NCI-H226 (cell line): ENCODE measurements at places on chromosomes 1 and 21.

DNA sequence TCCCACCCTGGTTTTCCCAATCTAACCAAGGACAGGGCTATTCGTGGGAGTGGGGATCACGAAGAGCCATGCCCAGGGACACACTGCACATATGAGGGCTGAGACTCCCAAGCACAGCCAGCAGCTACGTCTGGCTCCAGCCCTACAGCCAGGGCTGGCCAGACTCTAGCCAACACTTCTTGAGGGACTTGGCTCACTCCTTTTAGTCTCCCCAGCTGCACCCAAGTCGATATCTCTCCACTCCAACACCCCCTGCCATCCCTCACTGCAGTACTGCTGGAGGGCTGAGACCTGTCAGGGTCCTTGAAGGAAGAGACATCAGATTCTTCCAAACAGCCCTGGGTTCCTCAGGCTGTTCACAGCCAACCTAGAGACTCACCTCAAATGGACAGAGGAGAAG, 62.6 kb downstream of the CD46 start:
- DNase-seq: no peak

GRCh38 chr1:164562947-164563520, 4.0 kb downstream of the PBX1 start:
- DNase-seq: no peak

DNA sequence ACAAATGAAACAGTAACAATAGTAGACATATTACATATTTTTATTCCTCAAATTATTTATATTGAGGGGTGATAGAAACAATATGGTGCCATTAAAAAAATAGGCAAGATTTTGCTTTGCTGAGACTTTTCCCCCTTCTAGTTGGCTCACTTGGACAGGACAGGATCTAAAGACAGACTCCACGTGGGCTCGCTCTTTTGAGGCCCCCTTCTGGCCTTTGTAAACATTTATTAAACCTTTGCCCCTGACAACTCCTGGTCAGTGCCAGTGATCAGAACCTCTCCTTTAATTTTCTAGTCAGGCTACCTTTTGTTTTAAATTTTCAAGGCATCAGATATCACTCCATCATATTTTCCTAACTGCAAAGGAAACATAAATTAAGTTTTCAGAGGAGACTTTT, 49.7 kb upstream of the IFI44L start:
- DNase-seq: no peak

DNA sequence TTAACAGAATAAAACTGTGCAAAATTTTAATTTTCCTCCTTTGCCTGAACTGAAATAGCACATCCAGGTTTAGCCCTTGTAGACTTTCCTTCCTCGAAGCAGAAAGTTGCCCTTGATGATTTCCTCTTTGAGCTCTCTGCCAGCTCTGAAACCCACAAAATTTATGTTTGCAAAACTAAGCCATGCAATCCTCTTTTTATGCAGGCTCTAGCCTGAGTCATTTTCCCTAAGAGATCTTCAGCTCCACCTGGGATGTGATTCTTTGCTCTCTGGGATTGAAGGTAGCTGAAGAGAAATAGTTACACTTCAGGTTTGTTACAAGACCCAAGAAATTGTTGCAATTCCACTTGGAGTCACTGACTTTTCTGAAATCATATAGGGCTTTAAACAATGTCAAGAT, 1.4 kb upstream of the F3 start:
- peak; percentile 57 for DNase-seq

DNA sequence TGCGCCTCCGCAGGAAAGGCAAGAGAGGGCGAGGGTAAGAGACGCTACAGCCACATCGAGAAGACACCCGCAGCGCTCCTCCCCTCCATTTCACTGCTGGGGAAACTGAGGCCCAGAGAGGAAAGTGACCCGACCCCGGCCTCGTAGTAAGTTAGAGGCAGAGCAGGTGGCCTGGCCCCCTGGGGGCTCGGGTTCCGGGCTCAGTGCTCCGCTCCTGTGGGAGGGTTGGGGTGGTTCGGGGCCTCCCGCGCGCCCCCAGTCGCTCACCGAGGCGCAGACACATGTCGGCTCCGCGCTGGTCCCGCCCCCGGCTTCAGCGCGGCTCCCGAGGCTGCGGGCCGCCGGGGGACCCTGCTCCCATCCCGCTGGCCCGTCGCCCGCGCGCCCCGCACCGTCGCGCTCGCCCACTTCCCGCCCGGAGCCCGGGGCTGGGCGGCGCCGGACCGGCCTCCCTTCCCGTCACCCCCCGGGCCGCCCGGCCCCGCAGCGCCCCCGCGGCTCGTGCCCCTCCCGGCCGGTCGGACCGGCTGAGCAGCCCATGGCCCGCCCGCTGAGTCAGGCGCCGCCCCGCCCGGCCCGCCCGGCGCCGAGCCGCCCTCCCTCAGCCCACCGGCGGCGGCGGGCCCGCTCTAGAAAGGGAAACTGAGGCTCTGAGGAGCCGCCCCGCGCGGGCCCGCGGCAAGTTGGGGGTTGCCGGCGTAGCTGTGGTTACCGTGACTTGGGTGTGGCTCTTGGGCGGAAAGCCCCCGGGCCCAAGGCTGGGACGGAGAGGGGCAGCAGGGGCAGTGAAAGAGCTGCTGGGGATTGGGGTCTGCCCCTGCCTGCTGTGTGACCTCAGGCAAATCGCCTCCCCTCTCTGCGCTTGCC, at the start of gene TMEM54:
Gene TMEM54, minus strand, starts transcription at position 434 of the 867 bp plus-strand sequence. Its CDS starts 151 bp downstream, at position 283.
- peak; percentile 29 for DNase-seq

GRCh38 chr1:101044259-101044658, 18.7 kb upstream of the DPH5 start:
- DNase-seq: no peak

DNA sequence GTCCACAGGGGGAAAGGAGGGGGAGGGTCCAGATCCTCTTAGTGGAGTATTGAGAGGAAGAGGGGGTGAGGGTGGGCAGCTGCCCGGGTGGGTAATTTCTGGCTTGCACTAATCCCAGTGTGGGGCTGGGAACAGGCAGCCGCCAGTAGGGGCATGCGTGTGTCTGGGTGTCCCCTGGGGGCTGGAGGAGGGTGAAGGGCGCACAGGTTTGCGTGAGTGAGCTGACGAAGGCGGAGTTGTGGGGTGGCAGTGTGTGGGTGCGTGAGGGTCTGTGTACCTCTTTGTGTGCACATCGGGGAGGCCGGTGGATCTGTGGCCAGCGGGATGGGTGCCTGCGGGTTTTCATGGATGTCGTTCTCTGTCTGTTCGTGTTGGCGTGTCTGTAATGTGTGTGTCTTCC, 97.3 kb downstream of the PAX7 start:
- no peak for DNase-seq

- peak; percentile 76 for DNase-seq
These were observed 744 bp upstream of the DDX20 start for GRCh38 chr1:111754984-111755330.

- peak; percentile 82 for DNase-seq
These were observed 20.7 kb downstream of the BACE2 start for GRCh38 chr21:41188486-41189149.

- DNase-seq: no peak
These were observed 87.3 kb upstream of the CTTNBP2NL start for GRCh38 chr1:112308716-112309115.

GRCh38 chr1:209667103-209667502, 8.1 kb upstream of the G0S2 start:
- no peak for DNase-seq

DNA sequence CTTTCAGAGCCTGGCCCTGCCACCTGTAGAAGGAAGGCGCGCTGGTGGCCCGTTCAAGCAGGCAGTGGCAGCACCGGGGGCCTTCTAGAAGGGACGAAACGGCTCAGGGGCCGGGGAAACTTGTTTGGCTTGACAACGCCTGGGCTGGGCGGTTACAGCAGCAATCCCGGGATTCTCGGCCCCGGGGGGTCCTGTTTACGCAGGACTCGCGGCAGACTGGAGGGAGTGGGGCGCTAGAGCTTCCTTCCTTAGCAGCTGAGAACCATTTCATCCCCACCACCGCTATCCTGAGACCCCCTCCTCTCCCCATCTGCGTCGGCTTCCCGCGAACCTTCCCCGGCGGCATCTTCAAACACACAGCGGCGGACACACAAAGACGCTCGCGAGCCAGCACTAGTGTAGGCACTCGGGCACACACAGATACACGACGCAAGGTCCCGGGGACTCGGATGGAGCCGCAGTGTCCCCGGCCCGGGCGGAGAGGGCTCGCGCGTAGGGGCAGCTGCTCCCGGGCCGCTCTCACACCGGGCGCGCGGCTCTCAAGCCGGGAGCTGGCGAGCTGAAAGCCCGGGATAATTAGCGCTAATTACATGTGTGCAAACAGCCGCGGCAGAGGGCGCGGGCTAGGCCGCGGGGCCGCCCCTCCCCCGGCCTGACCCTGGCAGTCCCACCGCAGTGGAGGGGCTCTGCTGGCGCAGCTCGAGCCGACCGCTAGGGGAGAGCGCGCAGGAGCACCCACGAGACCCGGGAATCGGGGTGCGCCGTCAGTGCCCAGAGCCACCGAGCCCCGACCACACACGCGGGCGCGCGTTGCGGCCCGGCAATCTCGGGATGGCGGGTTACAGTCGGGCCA, 271.4 kb downstream of the FOXD2 start:
- DNase-seq: no peak

- DNase-seq: no peak
These were observed 1.4 kb upstream of the TLR5 start for GRCh38 chr1:223144431-223144830.

- no peak for DNase-seq
These were observed 6.7 kb downstream of the ARNT start for GRCh38 chr1:150869683-150870082.

GRCh38 chr1:240004086-240004749, 87.5 kb upstream of the FMN2 start:
- no peak for DNase-seq

DNA sequence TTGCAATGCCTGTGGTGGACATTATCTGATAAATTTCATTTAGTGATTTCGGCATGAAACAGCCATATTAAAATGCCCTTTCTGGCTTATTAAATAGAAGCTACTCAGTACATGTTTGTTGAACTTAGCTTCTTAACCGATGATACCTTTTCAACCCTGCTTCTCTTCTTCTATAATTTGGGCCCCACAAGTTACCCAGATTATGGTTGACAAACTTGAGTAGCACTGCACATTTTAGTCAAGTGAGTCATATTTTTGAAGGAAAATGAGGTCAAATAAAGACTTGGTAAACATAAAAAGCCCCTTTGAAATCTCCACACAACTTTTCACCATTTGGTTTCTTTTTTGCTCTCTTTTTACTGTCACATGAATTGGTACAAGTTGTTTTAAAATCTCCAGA, 33.8 kb downstream of the GIPC2 start:
- DNase-seq: no peak

GRCh38 chr1:93715529-93716126, 34.0 kb upstream of the BCAR3 start:
- DNase-seq: no peak

DNA sequence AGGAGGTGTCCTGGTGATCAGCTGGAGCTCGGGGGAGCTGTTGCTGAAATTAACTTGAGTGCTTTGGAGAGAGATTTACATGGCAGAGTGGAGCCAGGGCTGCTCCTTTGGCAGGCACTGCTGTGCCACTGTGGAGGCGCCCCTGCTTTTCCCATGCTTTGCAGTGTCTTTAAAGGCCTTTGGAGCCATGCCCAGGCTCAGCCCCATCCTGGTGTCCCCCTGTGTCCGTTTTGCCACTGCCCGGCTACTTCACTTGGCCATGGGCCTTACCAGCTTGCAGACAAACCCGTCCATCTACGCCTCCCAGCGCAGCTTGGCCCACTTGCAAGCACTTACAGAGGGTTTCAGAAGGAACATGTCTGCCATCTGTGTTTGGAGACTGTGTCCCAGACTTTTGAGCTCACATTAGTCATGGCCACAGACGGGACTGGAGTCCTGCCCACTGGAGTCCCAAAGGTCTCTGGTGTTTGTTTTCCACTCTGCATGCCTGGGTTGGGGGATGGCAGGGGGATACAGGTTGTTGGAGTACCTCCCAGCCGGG, 18.2 kb upstream of the LAMTOR5 start:
- DNase-seq: no peak

DNA sequence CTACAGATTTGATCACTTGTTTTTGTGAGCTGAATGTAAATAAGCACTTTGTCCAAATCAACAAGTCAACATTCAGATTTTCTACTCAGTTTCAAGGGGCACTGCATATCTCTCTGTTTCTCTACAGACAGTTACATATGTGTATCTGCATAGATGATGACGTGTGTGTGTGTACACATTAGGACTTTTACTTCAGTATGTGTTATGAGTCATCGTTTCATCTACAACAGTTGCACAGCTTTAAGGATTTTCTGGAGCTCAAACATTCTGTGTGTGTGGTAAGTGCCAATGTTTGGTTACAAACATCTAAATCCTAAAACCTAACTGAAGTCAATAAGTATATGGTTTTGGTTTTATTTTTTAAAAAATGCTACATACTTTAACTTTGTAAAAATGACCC, 494.5 kb upstream of the PBX1 start:
- DNase-seq: no peak

DNA sequence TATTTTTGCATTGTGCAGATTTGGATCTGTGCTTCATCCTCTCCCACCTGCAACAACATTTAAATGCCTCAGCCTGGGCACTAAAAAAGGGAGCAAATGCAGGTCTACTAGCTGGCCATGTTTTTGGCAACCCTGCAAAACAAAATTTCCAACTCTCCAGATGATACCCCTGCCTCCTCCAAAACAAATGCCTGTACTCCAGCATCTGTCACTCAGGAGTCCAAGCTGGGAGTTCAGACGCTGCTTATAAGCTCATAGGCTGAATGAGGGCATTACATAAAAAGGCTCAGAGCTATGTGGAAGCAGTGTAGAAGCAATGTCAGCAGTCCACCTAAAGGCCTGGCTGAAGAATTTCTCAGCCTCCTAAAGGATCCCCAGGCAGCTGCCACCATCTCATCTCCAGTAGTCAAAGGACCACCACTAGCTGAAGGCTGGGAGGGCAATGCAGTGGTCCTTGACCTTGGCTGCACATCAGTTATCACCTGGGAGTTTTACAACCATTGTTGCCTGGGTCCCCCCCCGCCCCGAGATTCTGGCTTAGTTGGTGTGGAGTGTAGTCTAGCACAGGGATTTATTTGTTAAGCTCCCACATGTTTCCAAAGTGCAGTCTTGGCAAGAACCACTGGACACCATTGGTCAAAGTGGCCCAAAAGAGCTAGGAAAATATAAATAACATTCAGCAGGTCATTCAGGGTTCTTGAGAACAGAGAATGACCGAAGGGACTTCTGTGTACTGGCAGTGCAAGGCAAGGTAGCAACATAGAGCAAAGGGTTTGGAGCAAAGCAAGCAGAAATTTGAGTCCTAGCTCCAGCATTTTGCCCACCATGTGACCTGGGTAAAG, 57.2 kb downstream of the ITPKB start:
- DNase-seq: no peak

DNA sequence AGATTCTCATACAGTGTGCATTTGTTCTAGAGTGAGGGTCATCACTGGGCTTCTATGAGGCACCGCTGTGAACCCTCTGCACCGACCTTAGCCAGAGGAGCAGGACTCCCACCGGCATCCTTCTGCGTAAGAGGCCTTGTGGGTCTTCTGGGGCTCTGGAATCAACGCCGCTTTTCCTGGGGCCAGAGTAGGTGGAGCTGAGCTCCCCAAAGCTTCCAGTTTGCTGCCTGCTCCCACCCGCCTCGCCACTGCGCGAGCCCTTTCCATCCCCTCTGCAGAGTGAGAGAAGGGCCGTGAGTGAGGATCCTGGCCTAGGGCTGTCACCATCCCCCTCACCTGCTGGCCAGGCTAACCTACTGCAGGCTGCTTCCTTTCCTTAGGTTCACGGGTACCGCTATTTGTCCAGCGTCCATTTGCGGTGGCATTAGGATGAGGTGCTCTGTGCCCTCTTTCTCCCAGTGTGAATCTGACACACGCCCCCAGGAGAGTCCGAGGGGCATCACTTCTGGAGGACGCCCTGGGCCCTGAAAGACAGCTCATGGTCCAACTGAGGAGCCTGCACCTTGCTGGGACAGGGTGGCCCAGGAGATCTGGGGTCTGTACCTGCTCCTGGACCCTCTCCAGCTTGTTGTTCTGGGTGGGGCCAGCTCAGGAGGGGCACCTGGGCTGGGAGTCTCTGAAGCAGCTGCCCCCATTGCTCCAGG, 36.2 kb downstream of the UMODL1 start:
- DNase-seq: no peak
